ENCODE measurements at places on chromosomes 5 and 9. TPM values are rescaled to one million over a fixed set of nuclear protein-coding genes. Genes with fewer than 3 reads are reported as not detected.

DNA sequence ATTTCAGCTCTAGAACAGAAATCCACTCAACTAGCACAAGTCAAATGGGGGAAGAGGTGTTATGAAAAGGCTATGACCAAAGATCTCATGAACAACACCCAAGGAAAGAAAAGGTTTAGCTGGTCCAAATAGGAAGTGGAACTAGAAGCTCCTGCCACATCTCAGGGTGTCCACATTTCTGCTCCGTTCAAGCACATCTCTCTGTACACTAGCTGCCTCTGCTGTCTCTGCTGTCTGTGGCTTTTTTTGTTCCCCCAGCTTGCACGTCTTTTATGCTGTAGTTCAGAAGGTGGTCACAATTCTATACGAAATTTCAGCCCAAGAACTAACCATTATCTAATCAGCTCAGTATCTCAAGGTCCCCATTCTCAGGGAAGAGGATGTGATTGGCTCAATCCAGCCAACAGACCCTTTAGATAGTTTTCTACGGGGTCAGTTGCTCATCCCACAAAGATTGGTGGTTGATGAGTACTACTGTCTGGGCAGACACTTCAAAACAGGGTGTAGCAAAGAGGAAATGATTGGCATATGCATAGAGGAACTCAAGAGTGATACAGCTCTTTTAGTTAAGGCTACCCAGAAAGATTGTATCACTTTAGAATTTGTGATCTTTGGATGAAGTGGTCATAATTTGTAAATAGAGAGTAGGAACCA lies 44.0 kb downstream of the FANCC start:
- DNase-seq, result no peak

- no peak for DNase-seq
Observed at GRCh38 chr5:158324236-158324635, 465.3 kb upstream of the CLINT1 start.

GRCh38 chr5:36395260-36395659 lies 93.6 kb upstream of the RANBP3L start:
- no peak for DNase-seq

GRCh38 chr9:108270051-108270450 lies 585.7 kb downstream of the ACTL7B start:
- no peak for DNase-seq

DNA sequence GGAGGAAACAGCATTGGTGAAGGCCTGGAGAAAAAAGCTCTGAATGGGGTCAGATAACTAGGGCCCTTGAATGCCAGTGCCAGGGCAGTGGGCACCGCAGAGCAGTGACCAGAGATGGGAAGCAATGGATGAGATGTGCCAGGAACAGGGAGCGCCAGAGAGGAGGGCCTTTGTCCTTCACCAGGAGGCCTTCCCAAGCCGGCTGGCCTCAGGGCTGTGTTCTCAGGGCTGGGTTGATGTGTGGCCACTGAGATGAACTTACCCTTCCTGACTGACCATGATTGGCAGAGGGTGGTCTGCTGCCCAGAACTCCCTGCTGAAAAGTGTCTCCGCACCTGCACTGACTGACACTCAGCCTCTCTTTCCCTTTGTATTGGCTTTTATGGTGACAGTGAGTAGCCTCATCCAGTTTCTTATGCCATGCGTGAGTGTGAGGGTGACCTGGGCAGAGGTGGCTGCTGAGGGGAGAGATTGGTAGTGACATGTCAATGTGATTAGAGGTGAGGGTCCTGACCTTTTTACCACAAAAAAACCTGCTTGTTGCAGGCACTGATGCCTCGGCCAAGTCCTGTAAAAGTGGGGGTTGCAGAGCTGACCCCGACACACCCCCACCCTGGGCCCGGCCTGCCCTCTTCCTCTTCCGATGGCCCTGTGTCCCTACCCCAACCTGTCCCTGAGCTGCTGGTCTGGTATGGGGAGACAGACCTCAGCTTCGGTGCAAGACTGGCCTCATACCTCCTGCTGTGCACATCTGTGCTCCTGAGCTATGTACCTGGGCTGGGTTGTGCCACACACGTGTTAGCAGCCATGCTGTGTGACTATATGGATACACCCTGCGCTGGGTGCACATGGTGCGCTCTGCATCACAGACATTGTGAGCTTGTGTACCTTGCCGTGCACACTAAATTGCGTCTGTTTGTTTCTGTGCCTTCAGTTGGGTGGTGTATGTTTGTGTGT lies 57.1 kb upstream of the PSD2 start:
- no peak for DNase-seq

Gene CNTNAP3
- 13.7 TPM for total RNA-seq

GRCh38 chr5:54323495-54323894 lies 13.1 kb upstream of the ARL15 start:
- no peak for DNase-seq

DNA sequence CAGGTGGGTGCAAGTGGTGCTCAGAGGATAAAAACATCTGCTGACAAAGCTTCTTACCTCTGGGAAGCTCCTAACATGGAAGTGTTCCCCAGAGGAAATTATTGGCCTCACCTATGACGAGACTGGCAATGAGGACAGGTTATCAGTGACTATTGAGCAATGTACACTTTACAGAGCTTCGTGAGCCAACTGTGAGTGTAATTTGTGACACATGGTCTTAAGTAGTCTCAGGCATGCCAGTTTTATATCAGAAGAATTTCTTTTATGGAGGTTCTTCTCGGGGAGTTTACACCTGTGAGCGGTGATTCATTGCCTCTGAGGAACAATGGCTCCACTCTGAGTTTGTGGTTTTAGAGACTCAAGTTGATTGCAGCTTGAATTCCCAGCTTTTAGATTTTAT lies 11.3 kb downstream of the ANKDD1B start:
- DNase-seq, result no peak

GRCh38 chr5:7983433-7983832 lies 114.5 kb downstream of the MTRR start:
- no peak for DNase-seq

DNA sequence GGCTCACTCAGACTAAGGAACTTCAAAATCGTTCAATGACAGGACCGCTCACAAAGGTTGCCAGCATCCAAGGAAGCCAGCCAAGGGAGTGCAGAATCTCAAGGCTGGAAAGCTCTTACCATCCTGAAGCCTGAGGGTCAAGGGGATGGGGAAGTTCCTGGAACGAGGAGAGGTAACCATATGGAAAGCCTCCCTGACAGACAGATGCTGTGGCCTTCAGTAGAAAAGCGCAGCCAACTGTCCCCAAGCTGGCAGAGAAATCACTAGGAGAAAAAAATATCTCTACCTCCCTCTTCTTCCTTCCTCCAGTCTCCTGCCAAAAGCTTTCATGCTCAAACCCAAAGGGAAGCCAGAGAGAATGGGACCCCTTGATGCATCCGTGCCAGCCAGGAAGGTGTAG lies 90.5 kb upstream of the RANBP3L start:
- DNase-seq, result no peak

DNA sequence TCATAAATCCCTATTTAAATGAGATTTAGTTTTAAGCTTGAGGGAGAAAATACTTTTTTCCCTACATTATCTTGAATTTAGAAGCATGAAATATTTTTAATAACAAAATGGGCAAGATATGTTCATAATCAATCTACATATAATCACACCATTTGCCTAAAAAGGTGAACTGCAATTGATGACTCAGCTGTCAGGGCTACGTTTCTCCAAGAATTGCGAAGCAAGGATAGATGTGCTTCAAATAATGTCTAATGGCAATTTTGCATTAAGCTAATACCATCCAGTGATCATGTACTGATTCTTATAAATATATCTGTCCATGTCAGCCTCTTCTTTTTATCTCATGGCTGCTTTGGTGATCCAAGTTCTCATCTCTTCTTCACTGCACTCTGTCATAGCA lies 404.4 kb downstream of the MAN2A1 start:
- no peak for DNase-seq

All from left cardiac atrium (tissue), 4 donors.